ENCODE measurements at places on chromosomes 11 and 22.
A peak's percentile ranks its signal among the peaks of the same experiment; 100 is the strongest.

GRCh38 chr11:44475114-44475686 is 90.3 kb upstream of the CD82 start:
- no peak for DNase-seq

DNA sequence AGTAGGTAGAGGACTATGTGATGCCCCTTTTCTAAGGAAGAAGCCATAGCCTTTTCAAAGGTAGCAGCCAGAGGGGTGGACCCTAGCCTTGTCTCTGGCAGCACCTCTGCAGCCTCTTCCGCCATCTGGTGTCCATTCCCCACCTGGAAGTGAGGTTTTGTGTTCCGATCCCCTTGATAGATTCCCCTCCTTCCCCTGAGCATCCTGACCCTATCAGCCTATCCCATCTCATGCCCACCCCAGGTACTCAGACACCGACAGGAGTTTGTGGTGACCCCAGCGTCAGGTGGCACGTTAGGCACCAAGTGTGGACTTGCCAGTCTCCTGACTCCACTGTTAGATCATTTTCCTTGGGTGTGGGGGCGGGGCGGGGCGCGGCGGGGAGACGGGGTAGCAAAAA is 398 bp upstream of the FAM89B start:
- DNase-seq, result no peak

GRCh38 chr22:35756722-35757121 is 39.0 kb downstream of the APOL5 start:
- DNase-seq, result no peak

DNA sequence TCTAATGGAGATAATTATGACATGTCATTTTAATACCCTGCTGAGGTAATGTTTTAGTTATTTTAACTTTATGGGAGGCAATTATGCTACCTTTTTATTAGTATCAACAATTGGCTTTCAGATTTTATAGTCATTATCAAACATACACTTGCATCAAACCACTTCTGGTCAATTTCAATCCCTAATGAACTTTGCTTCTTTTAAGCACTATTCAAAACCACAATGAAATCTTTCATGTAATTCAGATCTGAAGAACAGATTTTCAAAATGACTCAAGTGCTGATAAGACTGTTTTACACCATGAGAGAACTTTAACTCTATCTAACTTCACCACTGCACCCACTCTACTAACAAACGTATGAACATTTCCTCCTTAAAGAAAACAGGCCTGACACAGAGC is 25.9 kb upstream of the CCDC34 start:
- DNase-seq, result no peak

GRCh38 chr22:41781507-41781906 is 19.0 kb upstream of the CCDC134 start:
- no peak for DNase-seq

- DNase-seq, result no peak
Observed at GRCh38 chr11:614623-615503, 887 bp downstream of the IRF7 start.

DNA sequence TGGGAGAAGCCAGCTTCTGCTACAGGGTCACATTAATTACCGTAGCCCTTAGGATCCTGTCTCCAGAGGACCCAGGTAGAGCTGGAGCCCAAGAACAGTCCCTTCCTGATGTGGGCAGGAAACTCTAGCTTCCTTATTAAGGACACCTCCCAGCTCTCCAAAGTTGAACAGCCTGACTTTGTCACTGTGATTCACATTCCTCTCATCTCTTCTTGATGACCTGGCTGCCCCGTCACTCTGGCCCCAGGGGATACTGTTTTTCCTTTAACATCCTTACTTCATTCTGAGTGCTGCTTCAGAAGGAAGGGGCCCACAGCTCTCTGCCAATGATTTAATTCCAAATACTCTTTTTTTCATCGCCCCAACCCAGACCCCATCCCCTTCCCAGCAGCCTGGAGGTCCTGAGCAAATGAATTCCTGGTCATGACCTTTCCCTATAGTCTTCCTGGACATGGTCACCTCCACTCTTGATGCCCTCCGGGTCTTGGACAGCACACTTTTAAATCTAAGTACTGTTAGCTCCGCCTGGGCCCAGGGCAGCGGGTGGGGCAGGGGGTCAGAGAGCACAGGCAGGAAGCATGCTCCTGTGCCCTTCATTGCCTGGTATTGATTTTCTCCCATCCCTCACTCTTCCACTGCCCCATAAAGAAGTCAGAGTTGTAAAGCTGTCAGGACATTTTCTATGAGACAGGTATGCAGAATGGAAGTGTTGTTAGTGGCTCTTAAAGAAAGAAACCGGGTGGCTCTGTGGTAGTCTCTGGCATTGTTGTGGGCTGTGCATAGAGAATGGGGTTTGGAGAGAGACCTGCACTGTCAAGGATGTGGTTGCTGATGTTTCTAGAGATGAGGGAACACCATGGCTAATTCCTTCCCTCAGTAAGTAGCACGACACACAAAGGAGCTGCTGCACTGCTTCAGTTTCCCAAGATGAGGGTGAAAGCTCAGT is 22.3 kb upstream of the SPON1 start:
- DNase-seq, result no peak

DNA sequence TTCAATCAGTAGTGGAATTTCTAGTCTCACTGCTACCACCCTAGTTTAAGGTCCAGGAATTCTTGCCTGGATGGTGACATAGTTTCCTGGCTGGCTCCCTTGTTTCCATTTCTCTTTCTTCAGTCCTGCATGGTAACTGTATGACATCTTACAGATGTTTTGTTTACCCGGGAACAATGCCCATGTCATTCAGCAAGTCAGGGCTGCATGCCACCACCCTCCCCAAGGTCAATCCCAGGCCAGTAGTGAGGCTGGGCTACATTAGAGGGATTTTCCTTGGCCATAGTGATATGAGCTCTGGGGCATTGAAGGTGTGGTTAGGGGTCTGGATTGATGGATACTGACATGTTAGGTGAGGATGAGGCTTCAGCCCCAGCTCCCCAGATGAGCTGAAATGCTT is 114.9 kb upstream of the E2F8 start:
- DNase-seq, result no peak

GRCh38 chr11:70799386-70799785 is 401.1 kb downstream of the CTTN start:
- no peak for DNase-seq

GRCh38 chr11:134041791-134042696 is 26.8 kb upstream of the JAM3 start:
- DNase-seq, result no peak

DNA sequence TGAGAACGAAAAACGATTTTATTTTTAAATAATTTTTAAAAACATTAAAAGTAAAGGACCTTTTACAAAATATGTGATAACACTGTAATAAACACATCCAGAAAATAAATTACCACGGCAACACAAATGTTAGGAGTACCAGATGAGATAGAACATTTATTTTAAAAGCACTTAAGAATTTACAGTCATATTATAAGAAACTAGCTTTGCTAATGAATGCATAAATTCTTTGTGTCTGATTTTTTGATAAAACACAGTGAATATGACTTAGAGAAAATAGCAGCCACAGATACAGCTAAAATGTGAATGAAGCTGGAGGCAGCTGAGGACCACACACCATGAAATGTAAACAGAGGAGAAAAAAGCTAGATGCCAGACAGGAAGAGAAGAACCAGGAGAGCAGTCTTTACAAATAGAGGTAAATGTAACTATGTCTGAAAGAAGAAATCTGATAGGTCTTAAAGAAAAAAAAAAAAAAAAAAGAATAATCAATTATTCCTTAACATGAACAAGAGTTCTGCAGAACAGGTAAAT is 14.6 kb downstream of the CCDC34 start:
- no peak for DNase-seq

DNA sequence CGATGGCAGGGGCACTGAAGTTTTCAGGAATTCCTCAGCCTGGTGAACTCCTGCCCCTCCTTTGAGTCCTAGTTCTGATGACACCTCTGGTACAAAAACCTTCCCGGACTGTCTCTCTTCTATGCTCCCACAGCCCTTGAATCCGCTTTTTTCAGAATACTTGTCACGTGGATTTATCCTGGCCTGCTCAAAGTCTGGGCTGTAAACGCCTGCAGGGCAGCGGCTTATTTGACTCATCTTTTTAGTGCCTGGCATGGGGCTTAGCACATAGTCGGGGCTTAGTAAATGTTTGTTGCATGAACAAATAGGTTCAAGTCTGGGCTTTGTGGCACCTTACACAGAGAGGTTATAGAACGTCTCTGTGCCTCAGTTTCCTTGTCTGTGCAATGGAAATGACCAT is 13.4 kb upstream of the KCNJ11 start:
- no peak for DNase-seq

GRCh38 chr11:117583063-117583801 is 213.8 kb downstream of the DSCAML1 start:
- peak; percentile 52 for DNase-seq

- no peak for DNase-seq
Observed at GRCh38 chr11:104564921-104565582, 333.2 kb downstream of the CASP12 start.

- DNase-seq, result no peak
Observed at GRCh38 chr11:12845163-12845562, 164.0 kb upstream of the RASSF10 start.

- peak; percentile 74 for DNase-seq
Observed at GRCh38 chr11:65572356-65573051, at the start of gene FAM89B. Gene FAM89B (plus strand): TSS chr11:65572538. CDS start chr11:65572670, 132 bp downstream.

- no peak for DNase-seq
Observed at GRCh38 chr22:41830174-41830573, 2.7 kb upstream of the SREBF2 start.

- DNase-seq, result no peak
Observed at GRCh38 chr11:75602951-75603350, 40.9 kb downstream of the SERPINH1 start.

DNA sequence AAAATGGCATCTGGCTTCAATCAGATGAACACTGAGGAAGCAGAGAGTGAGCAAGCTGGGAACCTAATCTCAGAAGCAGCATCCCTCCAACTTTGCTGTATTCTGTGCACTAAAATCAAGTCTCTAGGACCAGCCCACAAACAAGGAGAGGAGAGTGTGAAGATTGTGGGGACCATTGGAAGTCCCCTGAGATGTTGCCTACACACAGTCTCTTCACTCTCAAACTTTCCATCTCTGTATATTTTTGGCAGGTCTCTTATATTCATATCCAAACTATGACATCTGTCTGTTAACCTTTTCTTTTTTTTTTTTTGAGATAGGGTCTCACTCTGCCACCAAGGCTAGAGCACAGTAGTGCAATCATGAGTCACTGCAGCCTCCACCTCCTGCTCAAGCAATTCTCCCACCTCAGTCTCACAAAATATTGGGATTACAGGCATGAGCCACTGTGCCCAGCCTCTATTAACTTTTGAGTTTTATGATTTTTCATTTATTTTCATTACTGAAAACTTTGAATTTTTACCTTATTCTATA is 1096.4 kb downstream of the TBC1D22A start:
- DNase-seq, result no peak

GRCh38 chr11:10771457-10771856 is 20.4 kb downstream of the CTR9 start:
- no peak for DNase-seq

DNA sequence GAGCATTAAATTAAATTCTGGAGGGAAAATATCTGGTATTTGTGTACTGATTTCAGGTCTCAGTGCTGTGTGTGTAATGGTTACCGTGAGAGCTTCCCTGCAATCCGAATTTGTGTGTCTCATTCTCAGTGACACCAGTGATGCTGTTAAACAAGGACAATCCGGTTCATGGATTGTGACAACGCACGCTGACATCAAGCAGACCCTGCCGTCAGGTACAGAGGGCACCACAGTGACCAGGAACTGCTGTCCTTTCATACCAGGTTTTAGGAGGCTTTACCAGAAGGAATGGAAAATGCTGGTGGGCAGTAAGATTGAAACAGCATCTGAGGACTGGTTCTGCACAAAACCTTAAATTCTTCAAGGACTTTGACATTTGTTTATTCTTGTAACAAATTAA is 30.5 kb upstream of the PLET1 start:
- DNase-seq, result no peak
